ENCODE measurements at places on chromosomes 5 and 9. TPM values are rescaled to one million over a fixed set of nuclear protein-coding genes. Genes with fewer than 3 reads are reported as not detected.

The CARTPT gene
- not detected for total RNA-seq

The AMBP gene
- not detected for total RNA-seq

The FBLL1 gene
- total RNA-seq = 0.49 TPM

The CDKN2B-AS1 gene
- not detected for total RNA-seq

The HIGD2A gene
- total RNA-seq = 120 TPM

The TSSK1B gene
- total RNA-seq = 0.11 TPM

The BARHL1 gene
- not detected for total RNA-seq

DNA sequence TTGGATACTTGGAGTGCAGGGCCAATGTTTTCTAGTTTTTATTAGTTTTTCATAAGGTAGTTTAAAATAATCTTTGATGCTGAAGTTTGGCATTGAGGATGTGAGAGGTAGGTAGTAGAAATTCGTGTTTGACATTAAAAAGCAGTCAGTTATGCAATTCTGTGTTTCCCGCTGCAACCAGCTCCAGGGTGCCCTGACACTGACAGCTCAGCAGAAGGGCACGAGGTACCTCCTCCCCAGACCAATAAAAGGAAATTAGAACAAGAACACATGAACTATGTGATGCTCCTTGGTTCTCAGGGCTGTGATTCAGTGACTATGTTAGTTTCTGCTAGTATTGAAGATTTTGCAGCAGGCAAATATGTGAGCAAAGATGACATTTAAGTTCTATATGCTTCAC lies 40.2 kb downstream of the NSUN2 start:
- DNase-seq = no peak

DNA sequence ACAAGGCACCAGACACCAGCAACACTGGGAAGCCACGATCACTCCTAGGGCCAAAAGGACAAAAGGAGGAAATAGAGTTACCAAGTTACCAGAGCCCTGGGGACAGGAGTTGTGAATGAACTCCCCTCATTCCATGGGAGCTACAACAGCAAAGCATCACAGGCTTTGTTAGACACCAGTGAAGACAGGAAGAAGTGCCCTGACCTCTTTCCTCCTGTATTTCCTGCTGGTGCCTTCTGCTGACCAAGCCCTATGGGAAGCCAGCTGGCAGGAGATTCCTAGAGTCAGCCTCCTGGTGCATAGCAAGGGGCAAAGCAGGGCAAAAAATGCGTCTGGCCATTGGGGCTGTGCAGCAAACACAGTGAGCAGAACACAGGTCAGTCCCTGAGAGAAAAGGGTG lies 374.7 kb downstream of the ZSWIM6 start:
- no peak for DNase-seq

DNA sequence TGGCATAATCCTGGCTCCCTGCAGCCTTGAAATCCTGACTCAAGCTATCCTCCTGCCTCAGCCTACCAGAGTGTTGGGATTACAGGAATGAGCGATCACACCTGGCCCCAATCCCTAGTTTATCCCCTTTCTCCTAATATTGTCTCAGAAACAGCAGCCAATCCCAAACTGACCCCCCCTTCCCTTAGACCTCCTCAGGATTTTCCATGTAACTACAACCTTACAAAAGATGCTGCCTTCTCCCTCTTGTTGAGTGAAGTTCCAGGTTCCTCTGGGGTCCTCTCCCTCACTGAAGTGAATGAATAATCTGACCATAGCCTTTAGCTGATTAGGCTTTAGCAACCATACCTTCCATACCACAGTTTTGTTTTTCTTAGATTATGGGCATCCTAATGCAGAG lies 25.9 kb upstream of the MSANTD3 start:
- DNase-seq = no peak

GRCh38 chr5:105460721-105461120 lies 1898.1 kb upstream of the NUDT12 start:
- DNase-seq = no peak

- DNase-seq = no peak
Measured at GRCh38 chr9:95785209-95785608, 90.3 kb upstream of the ERCC6L2 start.

GRCh38 chr9:135290086-135290485 lies 189.5 kb upstream of the PPP1R26 start:
- no peak for DNase-seq

DNA sequence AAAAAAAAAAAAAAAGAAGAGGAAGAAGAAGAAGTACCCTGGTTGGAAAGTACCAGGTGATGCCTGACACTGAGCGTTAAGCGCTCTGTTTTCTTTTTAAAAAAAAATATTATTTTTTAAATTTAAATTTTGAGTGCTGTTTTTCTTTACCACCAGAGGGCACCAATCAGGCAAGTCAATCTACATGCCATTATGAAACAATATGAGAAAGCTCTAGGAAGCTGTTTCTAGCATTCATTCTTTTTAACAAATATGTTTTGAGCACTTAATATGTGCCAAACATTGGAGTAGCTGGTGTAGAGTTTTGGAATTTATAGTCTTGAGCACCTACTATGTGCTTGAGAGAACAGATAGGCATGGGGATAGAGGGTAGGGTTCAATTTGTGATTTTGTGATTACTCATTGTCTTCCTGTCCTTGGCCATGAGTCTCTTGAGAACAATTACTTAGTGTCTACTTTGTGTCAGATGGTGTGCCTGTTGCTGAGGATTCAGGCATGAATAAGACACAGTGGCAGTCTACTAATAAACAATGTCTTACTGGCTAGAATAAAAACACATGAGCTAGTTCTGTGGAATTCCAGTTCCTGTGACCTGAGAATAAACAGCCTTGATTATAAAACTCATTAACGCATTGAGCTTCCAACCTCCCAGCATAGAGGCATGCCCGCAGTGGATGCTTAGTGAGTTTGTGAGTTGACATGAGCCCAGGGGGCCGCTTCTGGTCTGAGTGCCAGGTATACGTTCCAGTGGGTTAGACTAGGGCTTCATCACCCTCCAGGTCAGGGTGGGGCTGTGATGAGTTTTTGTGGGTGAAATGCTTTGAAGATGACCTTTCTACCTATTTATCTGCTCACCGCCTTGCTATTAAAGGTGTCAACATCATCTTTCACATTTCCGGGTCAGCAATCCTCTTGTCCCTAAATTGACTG lies 3.0 kb upstream of the UBE2R2 start:
- DNase-seq = no peak

DNA sequence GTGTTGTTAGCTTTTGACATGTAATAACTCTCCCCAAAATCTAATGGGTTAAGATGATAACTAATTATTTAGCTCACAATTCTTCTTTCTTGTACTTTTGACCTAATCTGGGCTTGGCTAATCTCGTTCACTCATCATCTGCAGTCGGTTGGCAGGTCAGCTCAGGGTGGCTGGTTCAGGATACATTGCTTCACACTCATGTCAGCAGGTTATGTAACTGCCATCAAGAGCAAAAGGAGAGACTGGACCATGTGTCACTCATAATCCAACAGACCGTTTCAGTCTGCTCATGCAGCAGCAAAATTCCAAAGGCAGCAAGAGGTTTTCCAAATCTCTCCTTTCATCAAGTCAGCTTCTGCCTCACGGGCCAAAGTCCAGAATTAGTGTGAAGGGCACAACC lies 998.4 kb upstream of the CTNND2 start:
- no peak for DNase-seq

- no peak for DNase-seq
Measured at GRCh38 chr5:53089481-53089991, 20.0 kb downstream of the MOCS2 start.

- DNase-seq = no peak
Measured at GRCh38 chr5:74542482-74542881, 98.0 kb downstream of the ENC1 start.

- DNase-seq = no peak
Measured at GRCh38 chr5:41877408-41877807, 7.2 kb upstream of the OXCT1 start.

- no peak for DNase-seq
Measured at GRCh38 chr5:79284846-79285245, 48.9 kb downstream of the JMY start.

- no peak for DNase-seq
Measured at GRCh38 chr9:98909935-98910334, 33.8 kb upstream of the COL15A1 start.

DNA sequence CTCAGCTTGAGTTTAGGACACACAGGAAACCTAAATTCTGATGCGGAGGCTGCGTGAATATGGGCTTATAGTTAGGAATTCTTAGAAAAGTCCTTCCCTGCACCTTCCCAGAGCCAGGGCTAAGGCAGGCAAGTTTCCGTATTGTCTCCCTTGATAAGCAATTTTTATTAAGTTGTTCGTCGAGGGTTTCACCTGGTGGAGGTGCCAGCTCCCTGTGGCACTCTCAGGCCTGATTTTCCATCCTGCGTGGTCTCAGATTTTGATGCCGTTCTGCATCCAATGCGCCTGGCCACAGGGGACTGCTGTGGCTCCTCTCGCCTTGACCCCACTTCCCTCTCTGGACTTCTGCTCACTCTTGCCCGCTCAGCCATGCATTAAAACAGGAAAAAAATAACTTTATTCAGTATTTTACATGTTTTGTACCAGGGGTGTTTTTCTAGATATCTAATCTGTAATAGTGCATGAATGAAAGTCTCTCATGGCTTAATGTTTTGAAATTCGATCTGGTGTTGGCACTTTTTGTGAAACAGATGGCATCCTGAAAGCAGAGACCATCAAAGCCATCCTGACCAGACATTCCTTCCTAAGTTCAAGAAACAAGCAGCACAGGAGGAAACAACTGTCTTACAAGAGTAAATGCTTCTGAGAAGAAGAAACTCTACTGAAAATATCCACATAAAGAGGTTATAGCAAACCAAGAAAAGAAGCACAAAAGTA lies 50.7 kb downstream of the TRIP13 start:
- no peak for DNase-seq

DNA sequence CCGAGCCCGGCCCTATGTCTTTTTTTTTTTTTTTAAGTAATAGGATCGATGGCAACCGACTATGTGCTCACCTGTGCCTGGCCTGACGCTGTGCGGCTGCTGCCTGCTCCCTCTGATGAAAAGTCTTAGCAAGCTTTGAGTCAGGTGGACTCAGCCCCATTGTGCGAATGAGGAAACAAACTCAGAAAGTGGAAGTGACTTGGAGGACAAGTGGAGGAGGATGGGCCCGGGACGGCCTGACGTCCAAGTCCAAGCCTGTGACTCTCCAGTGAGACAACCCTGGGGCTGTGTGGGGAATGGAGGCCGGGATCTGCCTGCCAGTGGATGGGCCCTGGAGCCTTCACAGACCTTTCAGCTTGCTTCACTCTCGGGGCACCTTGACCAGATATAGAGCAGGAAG lies 57.9 kb downstream of the EXD3 start:
- DNase-seq = no peak

- no peak for DNase-seq
Measured at GRCh38 chr5:76371960-76372322, 31.1 kb upstream of the IQGAP2 start.

DNA sequence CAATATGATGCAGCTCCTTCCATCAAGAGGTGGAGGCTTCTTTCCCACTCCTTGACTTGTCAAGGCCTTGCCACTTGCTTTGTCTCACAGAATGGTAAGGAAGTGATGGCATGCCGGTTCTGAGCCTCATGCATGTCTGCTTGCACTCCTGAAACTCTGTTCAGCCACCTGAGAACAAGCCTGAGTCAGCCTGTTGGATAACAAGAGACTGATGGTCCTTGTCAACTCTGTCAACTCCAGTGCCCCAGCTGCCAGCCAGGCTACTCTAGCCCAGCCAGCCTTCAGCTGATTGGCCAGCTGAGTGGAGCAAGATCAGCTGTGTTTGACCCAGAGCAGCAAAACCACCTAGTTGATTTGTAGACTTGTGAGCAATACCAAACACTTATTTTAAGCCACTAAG lies 4.4 kb upstream of the TENT4A start:
- DNase-seq = no peak

GRCh38 chr5:169831331-169831730 lies 149.0 kb downstream of the INSYN2B start:
- DNase-seq = no peak

GRCh38 chr5:109873687-109874086 lies 184.0 kb downstream of the MAN2A1 start:
- DNase-seq = no peak

DNA sequence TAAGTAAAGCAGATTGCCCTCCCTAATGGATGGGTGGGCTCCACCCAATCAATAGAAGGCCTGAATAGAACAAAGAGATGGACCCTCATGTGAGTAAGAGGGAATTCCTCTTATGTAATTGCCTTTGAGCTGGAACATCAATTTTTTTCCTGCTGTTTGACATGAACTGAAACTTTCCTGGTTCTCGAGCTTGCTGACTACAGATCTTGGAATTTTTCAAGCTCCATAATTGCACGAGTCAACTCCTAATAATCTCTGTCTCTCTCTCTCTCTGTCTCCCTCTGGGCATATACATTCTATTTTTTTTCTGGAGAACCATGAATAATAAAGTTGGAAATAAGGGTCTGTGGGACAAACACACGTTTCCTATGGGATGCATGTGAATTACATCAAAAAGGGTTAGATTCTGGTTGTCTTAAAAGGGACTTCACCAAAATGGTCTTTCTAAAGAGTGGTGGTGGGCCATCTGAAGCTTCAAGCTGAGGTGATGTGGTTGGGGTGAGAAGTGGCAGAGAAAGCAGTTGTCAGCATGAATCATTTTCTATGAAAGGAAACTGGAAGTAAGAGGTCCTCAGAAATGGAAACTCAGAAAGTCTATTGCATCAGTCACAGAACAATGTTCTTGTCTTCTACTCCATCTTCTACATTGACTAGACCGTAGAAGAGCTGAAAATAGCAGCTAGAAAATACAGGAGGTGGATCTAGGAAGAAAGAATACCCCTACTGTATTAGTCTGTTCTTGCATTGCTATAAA lies 47.0 kb upstream of the HOMER1 start:
- no peak for DNase-seq

DNA sequence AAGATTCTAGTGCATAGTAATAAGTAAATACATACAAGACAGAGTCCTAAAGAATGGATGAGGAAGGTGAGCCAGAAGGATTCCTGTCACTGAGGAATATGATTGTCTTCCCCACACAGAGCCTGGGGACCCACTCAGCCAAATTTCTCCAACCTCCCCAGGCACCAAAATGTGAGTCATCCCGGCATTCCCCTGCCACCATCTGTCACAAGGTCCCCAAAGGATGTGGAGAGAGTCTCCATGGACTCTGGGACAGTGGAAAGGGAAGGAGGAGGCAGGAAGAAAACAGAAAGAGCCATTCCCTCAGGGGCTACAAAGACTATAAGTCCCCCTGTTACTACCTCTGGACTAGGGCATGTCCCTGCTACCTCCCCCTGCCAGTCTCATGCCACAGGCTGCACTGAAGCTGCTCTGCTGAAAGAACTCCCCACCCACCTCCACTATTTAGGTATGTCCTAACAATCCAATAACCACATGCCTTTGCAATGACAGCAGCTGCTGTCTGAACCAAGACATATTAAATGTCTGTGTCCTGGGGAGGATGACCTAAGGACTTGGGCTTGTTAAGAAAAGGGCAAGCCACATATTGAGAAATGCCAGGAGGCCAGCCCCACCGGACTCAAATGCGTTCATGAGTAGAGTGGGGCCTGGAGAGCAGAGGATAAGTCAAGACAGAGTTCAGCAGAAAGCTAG lies 10.7 kb upstream of the OR5C1 start:
- no peak for DNase-seq
